WTC11 (cell line): ENCODE measurements at places on chromosomes 6 and 20. TPM values are rescaled to one million over a fixed set of nuclear protein-coding genes. Genes with fewer than 3 reads are reported as not detected.
A peak's percentile ranks its signal among the peaks of the same experiment; 100 is the strongest.

Gene PLEKHG1
- 2.6 to 3.5 TPM (median 2.7 TPM) in 3 replicates for total RNA-seq

Gene SUMO4
- total RNA-seq, result 0.55 to 1.2 TPM (median 0.73 TPM) in 3 replicates

Gene SLC22A16
- 0.34 TPM in 1 of 3 replicates, not detected in the others for total RNA-seq

Gene OPRL1
- total RNA-seq, result 1.7 to 2.2 TPM (median 2.0 TPM) in 3 replicates

Gene DEFB114
- total RNA-seq, result not detected in 3 replicates

Gene DNAH8
- total RNA-seq, result 0.02 TPM in 1 of 3 replicates, not detected in the others

Gene TNFRSF6B
- total RNA-seq, result not detected in 3 replicates

DNA sequence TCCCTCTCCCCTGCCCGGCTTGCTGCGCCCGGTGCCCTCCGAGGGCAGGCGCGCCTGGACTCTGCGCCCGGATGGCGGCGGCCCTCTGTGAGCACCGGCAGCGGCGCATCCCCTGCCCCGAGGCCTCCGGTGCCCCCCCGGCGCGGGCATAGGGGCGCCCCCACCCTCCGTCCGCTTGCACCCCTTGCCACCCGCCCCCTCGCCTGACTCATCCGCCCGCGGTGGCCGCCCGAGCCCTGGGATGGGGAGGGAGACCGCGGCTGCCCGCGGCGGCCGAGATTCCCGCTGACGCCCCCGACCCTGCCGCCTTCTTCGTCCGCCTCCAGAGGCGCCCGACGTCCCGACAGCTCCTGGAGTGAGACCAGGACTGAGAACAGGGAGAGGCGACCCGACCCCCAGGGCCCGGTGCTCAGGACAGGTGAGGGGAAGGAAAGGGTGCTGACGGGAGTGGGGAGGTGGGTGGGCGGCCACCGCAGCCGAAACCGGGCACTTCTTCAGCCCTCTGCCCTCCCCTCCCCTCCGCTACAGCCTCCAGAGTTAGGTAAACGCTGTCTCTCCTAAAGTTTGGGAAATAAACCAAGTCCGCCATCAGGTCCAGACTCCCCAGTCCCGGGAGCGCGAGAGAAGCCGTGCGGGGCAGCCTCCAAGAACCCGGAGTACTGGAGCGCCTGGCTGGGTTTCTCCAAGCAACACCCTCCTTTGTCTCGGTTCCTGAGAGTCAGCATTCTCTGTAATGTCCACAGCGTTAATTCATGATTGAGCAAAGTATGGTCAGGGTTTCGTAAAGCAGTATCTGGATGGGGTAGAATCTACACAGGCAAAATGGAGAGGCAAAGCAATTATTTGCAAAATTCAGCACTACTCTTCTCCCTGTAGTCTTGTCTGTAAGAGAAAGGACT is 539 bp downstream of the TMEM200A start:
- peaks cover 39% of the 10 kb centered on the region for H3K4me1 ChIP-seq
- DNase-seq, result peak; percentile 66
- H3K36me3 ChIP-seq, result no peaks in the 10 kb centered on the region
- peaks cover 2% of the 10 kb centered on the region; the same call in 1 of the 2 replicates for H3K27me3 ChIP-seq
- peak overlapping the region; percentile 31; the same call in 1 of the 2 replicates for H3K27ac ChIP-seq
- H3K4me3 ChIP-seq, result peak overlapping the region; percentile 88

- no peaks in the 10 kb centered on the region for H3K36me3 ChIP-seq
- peaks cover 6% of the 10 kb centered on the region for H3K4me1 ChIP-seq
- H3K4me3 ChIP-seq, result no peak overlapping the region
These were observed 34.7 kb upstream of the LAMA4 start for GRCh38 chr6:112289038-112289566.

GRCh38 chr6:76330031-76330430 is 257.6 kb upstream of the IMPG1 start:
- peaks cover 15% of the 10 kb centered on the region for H3K4me1 ChIP-seq
- no peak overlapping the region for H3K27ac ChIP-seq
- H3K36me3 ChIP-seq, result peaks cover 22% of the 10 kb centered on the region
- no peak overlapping the region for H3K4me3 ChIP-seq

GRCh38 chr20:9523636-9524035 is 9.2 kb downstream of the LAMP5 start:
- DNase-seq, result no peak
- no peaks in the 10 kb centered on the region for H3K36me3 ChIP-seq
- H3K27me3 ChIP-seq, result peaks cover 34% of the 10 kb centered on the region
- no peak overlapping the region for H3K4me3 ChIP-seq
- H3K4me1 ChIP-seq, result peaks cover 32% of the 10 kb centered on the region
- H3K27ac ChIP-seq, result no peak overlapping the region

DNA sequence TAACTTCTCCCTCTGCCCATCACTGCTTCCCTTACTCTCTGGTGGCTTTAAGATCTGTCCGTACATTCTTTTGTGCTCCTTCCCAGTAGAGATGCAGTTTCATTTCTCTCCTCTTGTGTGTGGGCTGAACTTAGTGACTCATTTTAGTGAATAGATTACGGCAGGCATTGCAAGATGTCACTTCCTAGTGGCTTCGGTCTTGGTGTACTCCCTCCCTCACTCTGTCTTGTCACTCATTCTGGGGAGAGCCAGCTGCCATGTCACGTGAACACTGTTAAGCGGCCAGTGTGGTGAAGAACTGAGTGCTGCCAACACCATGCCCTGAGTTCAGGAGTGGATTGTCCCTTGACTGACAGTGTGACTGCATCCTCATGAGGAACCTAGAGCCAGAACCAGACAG is 115.9 kb downstream of the OTOR start:
- no peak overlapping the region for H3K4me3 ChIP-seq
- H3K27me3 ChIP-seq, result no peaks in the 10 kb centered on the region
- H3K27ac ChIP-seq, result no peak overlapping the region
- no peaks in the 10 kb centered on the region for H3K36me3 ChIP-seq
- DNase-seq, result no peak

DNA sequence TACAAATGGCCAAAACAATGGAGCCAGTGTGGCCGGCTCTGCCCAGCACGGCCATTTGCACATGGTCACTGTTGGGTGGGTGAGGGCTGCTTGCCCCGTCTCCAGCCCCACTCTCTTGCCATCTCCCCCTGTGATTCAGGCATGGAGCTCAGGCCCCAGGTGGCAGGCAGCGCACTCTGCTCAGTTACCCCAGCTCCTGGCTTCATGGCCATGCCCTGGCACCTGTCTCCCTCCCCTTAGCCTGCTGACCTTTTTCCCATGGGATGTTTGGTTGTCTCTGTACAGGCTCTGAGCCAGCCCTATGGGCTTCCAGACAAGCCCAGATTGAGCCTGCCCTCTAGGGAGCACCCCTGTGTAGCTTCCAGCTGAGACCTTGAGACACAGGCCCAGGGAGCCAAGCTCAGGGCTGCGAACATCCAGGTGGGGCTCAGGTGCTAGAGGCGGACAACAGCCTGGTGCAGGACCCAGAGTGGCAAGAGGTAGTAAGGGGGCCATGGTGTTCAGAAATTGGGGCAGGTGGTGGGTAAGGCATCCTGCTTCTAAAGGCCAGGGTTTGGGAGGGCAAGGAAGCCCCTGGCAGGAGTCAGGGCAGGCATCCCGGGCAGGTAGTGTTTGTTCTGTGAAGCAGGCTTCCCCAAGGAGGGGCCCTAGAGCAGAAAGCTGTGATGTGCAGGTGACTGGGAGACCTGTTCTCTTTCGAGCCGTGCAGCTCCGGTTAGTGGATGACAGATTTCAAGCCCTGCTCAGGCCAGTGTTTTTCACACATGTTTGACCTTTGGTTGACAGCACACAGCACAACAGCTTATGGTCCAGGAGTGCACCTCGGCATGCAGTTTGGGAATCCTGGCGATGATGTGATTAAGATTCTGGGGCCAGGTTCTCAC is 17.7 kb downstream of the SYNJ2 start:
- no peak overlapping the region for H3K4me3 ChIP-seq
- H3K36me3 ChIP-seq, result peaks cover 7% of the 10 kb centered on the region
- DNase-seq, result no peak
- H3K27ac ChIP-seq, result peak overlapping the region; percentile 34; the same call in 1 of the 2 replicates

DNA sequence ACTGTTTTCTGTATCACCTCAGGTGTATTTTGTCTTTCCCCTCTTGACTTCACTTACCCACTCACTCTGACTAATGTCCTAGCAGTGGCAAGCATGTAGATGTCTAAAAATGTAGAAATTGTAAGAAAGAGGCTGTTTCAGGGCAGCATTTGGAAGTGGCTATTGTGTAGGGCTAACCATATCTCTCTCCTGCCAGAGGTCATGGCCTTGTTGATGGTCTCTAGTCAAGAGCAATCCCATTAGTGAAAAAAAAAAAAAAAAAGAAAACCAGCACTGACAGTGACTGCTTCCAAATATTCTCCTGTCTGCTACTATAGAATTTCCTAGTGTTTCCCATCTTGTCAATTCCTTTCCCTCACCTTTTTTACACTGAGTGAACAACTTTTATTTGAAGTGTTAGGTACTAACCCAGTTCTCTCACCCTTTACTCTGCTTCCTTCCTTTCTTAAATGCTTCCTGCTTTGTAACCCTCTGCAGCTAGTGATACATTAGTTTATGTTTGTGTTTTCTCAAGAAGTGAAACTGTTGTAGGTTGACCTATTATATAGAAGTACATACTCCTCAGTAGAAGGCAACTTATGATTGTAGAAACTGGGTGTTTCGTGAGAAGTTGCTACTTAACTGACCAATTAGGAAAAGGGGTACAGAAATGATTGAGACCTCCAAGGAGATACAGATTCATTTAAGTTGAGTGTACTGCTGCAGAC is 174.1 kb upstream of the PTPRK start:
- no peak for DNase-seq
- H3K27me3 ChIP-seq, result no peaks in the 10 kb centered on the region
- peaks cover 3% of the 10 kb centered on the region; the same call in 1 of the 2 replicates for H3K4me1 ChIP-seq
- H3K4me3 ChIP-seq, result no peak overlapping the region
- no peak overlapping the region for H3K27ac ChIP-seq

- H3K27ac ChIP-seq, result no peak overlapping the region
- no peak for DNase-seq
- no peak overlapping the region for H3K4me3 ChIP-seq
- no peaks in the 10 kb centered on the region for H3K36me3 ChIP-seq
- peaks cover 26% of the 10 kb centered on the region for H3K4me1 ChIP-seq
These were observed 140.3 kb upstream of the EYA4 start for GRCh38 chr6:133100865-133101264.

DNA sequence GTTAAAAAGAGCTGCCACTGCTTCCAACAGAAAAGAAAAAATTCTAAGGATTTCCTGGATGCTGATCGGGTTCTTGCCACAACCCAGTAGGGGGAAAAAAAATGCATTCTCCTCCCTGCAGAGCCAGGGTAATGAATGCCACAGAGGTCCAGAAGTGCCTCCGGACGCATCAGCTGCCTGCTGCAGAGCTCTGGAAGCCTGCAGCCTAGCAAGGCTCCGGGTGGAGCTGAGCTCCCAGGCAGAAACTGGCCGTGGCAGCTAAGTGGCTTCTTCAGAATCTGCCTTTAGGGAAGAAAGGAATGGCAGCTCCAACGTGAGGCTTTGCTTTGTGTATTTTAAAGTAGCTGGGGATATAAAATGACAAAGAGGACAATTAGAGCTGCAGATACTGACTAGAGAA is 155.0 kb downstream of the CFAP61 start:
- no peaks in the 10 kb centered on the region for H3K36me3 ChIP-seq
- peaks cover 48% of the 10 kb centered on the region for H3K4me1 ChIP-seq
- DNase-seq, result peak; percentile 35
- no peak overlapping the region for H3K4me3 ChIP-seq

DNA sequence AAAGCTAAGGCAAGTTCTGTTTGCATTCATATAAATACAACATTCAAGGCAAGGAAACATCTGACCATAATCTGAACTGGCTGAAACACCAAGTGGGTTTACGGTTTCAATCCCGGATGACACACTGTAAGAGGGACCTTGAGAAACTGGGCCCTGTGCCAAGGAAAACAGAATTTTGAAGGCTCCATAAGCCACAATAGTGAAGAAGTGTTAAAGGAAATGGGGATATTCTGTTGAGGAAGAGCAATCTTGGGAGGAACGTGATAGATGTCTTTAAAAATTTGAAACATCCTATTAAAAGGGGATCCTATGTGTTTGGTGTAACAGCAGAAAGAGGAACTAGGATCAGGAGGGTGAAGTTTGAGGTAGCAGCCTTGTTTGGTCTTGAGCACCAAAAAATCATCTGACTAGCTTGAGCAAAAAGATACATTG is 82.4 kb upstream of the TAB2 start:
- H3K27ac ChIP-seq, result no peak overlapping the region
- no peaks in the 10 kb centered on the region for H3K27me3 ChIP-seq
- no peak for DNase-seq
- no peak overlapping the region for H3K4me3 ChIP-seq
- peaks cover 28% of the 10 kb centered on the region for H3K4me1 ChIP-seq

DNA sequence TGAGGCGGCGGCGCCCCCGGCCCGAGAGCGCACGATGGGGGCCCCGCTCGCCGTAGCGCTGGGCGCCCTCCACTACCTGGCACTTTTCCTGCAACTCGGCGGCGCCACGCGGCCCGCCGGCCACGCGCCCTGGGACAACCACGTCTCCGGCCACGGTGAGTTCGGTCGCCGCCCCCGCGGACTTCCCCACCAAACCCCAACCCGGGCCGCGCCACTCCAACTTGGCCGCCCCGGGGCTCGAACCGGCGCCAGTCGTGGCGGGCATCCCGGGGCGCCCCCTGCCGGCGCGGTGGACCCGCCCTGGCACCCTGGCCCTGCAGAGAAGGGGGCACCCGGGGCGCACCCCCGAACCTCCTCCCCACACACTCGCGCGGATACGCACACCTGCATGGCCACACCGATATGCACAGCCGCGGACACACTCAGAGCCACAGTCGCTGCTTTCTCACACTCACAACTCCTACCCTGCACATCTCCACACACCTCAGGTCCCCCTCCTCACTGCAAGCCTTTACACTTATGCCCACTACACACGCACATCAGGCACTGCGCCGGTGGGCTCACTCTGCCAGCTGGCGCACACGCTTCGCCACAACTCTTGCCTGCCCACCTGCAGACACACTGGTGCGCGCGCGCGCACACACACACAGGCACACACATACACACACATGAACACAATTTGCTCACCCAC is 535 bp downstream of the VSTM2L start:
- peaks cover 40% of the 10 kb centered on the region for H3K4me1 ChIP-seq
- H3K27me3 ChIP-seq, result peaks cover 26% of the 10 kb centered on the region
- no peaks in the 10 kb centered on the region for H3K36me3 ChIP-seq
- peak; percentile 39 for DNase-seq
- H3K4me3 ChIP-seq, result peak overlapping the region; percentile 83

- H3K27me3 ChIP-seq, result no peaks in the 10 kb centered on the region
- peaks cover 81% of the 10 kb centered on the region for H3K4me1 ChIP-seq
- H3K4me3 ChIP-seq, result peak overlapping the region; percentile 26
These were observed 146.5 kb upstream of the ZNF217 start for GRCh38 chr20:53739799-53740785.

GRCh38 chr20:19207541-19207940 is 4.9 kb upstream of the SLC24A3 start:
- DNase-seq, result no peak
- no peaks in the 10 kb centered on the region for H3K27me3 ChIP-seq
- peaks cover 61% of the 10 kb centered on the region for H3K4me1 ChIP-seq
- no peaks in the 10 kb centered on the region; the same call in 1 of the 2 replicates for H3K36me3 ChIP-seq
- peak overlapping the region; percentile 80 for H3K27ac ChIP-seq
- H3K4me3 ChIP-seq, result peak overlapping the region; percentile 24; the same call in 1 of the 2 replicates
